Right lung (tissue), 10 donors: ENCODE measurements at places on chromosomes 1 and 21. TPM values are rescaled to one million over a fixed set of nuclear protein-coding genes. Genes with fewer than 3 reads are reported as not detected.

The LCE1F gene
- not detected for polyA plus RNA-seq

The FAM110D gene
- polyA plus RNA-seq, result 1.6 TPM

The S100A16 gene
- 147 TPM for polyA plus RNA-seq

The HSF2BP gene
- polyA plus RNA-seq, result 1.3 TPM

The EFNA3 gene
- polyA plus RNA-seq, result 4.3 TPM

The C4BPA gene
- polyA plus RNA-seq, result 6.1 TPM

The DCST1 gene
- 0.69 TPM for polyA plus RNA-seq

The CFHR5 gene
- not detected for polyA plus RNA-seq

The PRRX1 gene
- polyA plus RNA-seq, result 3.4 TPM

The FLG gene
- 1.2 TPM for polyA plus RNA-seq

The TIE1 gene
- 74.8 TPM for polyA plus RNA-seq

The NOS1AP gene
- 2.8 TPM for polyA plus RNA-seq

The NPHS2 gene
- polyA plus RNA-seq, result not detected

The GSTM5 gene
- polyA plus RNA-seq, result 65.8 TPM

The GPR137B gene
- 17.5 TPM for polyA plus RNA-seq

The TFF2 gene
- polyA plus RNA-seq, result not detected

The SH2D2A gene
- polyA plus RNA-seq, result 0.60 TPM

The NCF2 gene
- polyA plus RNA-seq, result 5.4 TPM

The ZBTB17 gene
- polyA plus RNA-seq, result 27.8 TPM

The SRP9 gene
- 360 TPM for polyA plus RNA-seq

The EXO1 gene
- 9.3 TPM for polyA plus RNA-seq

The C1orf94 gene
- polyA plus RNA-seq, result not detected

The PRAMEF17 gene
- not detected for polyA plus RNA-seq

The CAPN2 gene
- 139 TPM for polyA plus RNA-seq

The AJAP1 gene
- 0.18 TPM for polyA plus RNA-seq

The IQCC gene
- polyA plus RNA-seq, result 8.2 TPM

The CCDC17 gene
- polyA plus RNA-seq, result 5.5 TPM
